Fibroblast of lung (primary cell): ENCODE measurements at places on chromosomes 6 and 20. TPM values are rescaled to one million over a fixed set of nuclear protein-coding genes. Genes with fewer than 3 reads are reported as not detected.

DNA sequence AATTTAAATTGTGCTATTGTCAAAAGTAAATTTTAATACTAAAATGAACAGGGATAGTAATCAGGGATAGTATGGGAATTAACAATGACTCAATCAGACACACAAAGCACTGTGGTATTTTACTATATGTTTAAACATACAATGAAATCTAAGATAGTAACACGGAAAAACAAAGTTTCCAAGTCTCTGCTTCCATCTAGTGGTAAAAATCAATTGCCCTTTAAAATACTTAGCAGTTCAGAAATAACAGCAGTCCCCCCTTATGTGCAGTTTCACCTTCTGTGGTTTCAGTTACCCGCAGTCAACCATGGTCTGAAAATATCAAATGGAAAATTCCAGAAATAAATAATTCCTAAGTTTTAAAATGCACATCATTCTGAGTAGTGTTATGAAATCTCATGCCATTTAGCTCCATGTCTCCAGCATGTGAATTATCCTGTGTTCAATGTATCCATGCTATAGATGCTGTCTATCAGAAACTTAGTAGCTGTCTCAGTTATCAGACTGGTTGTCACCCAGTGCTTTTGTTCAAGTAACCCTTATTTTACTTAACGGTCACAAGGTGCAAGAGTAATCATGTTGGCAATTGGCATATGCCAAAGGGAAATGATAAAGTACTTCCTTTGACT is 58.5 kb downstream of the AHI1 start:
- peak; percentile 12 for DNase-seq

DNA sequence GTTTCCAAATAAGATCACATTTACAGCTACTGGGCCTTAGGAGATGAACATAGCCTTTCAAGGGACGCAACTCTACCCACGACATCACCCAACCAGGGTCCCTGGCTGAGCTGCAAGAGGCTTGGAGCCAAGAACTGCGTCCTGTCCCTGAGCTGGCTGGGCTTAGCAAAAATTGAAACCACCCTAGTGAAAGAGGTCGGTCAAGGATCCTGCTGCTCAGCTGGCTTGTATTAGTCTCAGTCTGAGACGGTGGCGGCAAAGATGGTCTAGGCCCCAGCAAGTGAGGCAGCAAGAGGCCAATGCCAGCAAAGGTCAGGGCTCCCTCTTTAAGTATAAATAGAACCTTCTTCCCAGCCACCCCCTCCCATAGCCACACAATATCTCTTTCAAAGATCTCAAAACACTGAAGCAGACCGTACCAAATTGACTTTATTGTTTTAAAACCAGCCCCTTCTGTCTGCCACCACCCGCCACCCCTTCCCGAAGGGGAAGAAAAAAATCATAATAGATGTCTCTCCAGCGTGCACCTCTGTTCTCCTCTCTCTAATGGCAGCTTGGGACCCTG is 140.5 kb downstream of the EYA2 start:
- no peak for DNase-seq

DNA sequence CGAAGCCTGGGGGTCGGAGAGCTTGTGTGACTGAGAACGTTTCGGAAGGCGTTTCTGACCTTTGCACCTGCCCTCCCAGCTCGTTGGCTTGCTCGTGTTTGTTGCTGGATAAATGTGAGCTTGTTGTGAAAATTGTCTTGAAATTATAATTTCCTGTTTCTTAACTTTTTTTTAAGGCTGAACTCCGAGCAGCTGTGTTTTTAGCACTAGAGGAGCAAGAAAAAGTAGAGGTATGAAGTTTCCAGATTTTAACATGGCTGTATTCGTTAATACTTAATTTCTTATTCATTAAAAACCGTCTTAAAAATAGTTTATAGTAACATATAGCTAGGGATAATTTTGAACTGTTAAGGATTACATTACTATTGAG is 672 bp downstream of the CEP43 start:
- DNase-seq: peak; percentile 5

Gene WFDC12
- polyA plus RNA-seq: not detected in 2 replicates

Gene SLC22A1
- polyA plus RNA-seq: 0.06 and 0.07 TPM in 2 replicates

Gene OR2H2
- not detected in 2 replicates for polyA plus RNA-seq

Gene LKAAEAR1
- not detected in 2 replicates for polyA plus RNA-seq

Gene PARD6B
- 0.23 and 0.30 TPM in 2 replicates for polyA plus RNA-seq
